Fibroblast of upper back skin (primary cell): ENCODE measurements at places on chromosomes 3 and 15.

- peak; percentile 4 for DNase-seq
These were observed 583.2 kb downstream of the EPHA3 start for GRCh38 chr3:89690646-89691045.

DNA sequence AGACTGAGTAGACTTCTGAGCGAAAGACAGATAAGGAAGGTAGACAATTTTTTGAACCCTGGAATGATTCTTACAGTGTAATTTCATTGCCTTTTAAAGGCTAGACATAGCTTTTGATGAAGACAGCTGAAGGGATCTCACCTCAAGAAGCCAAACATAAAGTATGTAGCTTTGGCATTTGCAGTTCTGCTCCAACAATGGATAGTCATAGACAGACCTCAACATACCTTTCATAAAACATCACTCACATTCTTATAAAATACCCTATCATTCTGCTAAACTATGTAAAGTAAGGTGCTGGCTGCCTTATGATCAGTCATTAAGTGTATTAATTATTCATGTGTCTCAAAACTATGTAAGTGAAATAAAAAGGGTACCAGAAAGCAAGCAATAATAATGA, 70.0 kb downstream of the UBE3A start:
- peak; percentile 69 for DNase-seq

- DNase-seq, result peak; percentile 50
These were observed 4.2 kb upstream of the CHRM5 start for GRCh38 chr15:33963831-33964664.

- no peak for DNase-seq
These were observed 33.6 kb downstream of the TRIM42 start for GRCh38 chr3:140711390-140712035.

DNA sequence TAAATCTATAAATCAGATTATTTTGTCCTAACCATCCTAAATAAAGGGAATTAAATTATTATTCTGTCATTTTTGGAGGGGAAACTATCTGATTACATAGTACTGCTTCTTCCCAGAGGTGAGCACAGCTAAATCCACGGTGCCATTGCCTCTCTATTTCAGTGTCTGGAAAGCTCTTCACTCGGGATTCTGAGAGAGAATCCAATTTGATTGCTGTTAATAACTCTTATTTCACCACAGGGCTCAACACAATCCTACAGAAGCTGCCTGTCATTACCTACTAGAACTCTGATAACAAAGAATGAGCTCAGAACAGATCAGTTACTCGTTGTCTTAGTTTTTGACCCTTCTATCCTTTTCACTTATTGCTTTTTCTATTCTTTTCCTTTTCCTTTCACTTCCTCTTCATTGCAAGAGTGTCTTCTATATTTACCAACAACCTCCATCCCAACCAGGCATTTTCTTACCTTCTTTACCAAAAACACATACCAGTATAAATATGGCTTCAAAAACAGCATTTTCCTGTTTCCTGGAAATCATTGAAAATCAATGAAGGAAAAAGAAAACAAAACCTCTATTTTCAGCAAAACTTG, 30.4 kb downstream of the OXNAD1 start:
- DNase-seq, result no peak

DNA sequence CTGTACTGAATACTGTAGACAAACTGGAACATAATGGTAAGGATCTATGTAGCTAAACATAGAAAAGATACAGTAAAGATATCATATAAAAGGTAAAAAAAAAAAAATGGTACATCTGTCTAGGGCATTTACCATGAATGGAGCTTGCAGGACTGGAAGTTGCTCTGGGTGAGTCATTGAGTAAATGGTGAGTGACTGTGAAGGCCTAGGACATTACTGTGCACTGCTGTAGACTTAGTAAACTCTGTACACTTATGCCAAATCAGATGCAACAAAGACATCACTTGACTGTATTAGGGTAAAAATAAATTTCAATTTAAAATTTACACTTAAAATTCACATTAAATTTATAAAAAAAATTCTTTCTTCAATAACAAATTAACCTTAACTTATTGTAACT, 281.3 kb upstream of the LMCD1 start:
- DNase-seq, result peak; percentile 51

DNA sequence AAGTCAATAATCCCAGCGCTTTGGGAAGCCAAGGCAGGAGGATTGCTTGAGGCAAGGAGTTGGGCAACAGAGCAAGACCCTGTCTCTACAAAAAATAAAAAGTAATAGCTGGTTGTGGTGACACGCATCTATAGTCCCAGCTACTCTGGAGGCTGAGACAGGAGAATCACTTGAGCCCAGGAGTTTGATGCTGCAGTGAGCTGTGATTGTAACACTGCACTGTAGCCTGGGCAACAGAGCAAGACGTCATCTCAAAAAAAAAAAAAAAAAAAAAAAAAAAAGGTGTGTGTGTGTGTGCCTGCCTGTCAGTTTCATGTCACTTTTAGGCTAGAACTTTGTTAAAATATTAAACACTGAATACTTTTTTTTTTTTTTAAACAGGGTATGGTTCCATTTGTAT, 28.4 kb downstream of the DNAJC19 start:
- no peak for DNase-seq

DNA sequence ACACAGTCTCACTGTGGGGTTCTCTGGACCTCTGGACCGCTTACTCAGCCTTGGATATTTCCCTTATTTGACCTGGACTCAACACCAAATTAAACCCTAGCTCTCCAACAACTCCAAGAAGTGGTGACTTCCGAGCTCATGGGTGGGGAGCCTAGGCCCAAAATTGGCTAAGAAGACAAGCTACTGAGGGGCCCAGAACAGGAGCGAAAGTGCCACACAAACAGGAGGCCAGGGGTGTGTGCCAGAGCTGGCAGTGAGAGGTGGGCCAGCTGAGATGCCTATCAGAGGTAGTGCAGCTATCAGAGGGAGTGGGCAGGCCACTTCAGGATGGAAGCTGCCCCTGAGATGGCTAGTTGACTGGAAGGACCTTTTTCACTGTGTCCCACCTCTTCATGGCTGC, 151.1 kb upstream of the PRR20G start:
- DNase-seq, result no peak

DNA sequence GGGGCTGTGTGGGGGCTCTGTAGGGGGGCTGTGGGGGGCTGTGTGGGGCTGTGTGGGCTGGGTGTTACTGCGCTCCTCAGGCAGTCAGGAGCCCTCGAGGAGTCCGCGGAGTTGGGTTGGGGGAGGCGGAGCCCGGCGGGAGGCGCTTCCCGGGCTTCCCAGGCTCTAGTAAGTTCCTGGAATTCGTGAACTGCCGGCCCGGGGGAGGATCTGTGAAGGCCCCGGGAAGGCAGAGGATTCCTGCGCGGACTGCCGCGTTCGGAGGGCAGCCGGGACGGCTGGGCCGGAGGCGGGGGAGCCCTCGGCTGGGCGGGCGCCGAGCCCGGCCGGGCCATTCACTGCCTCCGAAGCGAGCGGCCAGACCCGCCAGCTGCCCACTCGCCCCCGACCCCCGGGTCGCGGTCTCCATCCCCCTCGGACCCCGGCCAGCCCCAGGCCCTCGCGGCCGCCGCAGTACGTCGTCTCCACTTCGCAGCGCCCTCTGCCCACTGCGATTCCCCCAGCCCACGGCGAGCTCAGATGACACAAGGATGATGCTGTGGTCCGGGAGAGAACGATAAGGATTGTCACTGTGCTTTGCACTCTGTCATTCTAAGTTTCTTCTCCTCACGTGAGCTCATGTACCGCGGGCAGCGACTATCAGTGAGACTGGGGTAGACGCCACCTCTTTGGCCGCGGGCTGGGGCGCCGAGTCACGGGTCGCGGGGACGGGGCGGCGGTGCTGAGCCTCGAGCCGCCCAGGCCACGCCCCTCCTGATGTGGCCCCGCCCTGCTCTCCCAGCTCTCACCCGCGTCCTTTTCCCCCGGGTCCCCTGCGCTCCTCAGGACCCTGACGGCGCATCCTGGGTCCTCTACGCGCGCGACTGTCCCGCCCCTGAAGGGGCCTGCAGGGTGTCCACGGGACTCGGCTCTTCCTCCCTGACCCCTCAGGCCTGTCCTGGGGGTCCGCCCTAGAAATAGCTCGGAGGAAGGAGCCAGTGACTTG, 65.3 kb downstream of the KLF13 start:
- peak; percentile 78 for DNase-seq

GRCh38 chr15:50182219-50183013, 420 bp downstream of the SLC27A2 start:
- DNase-seq, result no peak

- DNase-seq, result no peak
These were observed 288.5 kb downstream of the LPP start for GRCh38 chr3:188442430-188442829.

- DNase-seq, result no peak
These were observed 61.2 kb downstream of the SENP2 start for GRCh38 chr3:185647134-185647879.

DNA sequence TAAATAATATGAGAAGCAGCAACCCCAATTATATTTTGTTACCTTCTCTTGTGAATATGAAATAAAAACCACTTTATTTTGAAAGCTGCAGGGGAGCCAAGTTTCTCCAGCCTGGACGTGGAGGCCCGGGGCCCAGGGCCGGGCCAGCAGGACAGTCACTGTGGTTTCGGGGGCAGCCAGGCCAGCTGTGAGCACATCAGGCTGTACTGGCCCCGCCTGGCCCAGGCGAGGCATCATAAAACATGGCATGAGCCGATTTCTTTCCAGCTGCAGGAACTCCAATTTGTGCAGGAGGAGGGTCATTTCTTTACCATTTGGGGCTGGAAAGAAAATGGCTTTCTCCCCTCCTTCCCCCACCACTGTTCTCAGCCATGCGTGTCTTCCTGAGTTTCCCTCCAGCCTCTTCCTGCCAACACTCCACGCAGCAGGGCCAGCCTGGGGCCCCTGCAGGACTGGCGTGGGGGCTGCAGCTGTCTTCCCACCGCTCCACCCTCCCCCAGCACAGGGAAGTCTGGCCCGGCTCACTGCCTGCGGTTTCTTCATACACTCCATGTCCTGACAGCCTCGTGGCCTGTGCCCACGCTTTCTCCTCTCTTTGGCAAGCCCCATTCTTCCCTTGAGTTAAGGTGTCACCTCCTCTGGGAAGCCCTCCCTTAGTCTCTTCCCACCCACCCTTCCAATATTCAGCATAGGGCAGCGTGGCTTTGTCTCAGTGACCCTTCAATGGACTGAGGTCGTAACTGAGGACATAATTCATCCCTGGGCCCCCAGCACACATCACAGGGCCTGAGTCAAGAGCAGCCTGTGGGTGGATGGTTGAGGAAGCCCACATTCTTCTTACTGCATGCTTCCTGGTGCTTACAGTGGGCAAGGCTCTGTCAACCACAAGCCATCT, 135.8 kb downstream of the CHSY1 start:
- peak; percentile 73 for DNase-seq

GRCh38 chr3:18211116-18211515, 214.0 kb downstream of the SATB1 start:
- DNase-seq, result no peak

DNA sequence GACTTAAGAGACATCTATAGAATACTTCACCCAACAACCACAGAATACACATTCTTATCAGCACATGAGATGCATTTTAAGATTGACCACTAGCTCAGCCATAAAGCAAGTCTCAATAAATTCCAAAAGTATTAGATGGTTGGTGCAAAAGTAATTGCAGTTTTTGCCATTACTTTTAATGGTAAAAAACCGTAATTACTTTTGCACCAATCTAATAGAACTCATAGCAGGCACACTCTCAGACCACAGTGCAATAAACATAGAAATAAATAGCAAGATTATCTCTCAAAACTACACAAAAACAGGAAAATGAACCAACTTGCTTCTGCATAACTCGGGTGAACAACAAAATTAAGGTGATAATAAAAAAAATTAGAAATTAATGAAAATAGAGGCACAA, 33.7 kb upstream of the PPM1L start:
- DNase-seq, result no peak

DNA sequence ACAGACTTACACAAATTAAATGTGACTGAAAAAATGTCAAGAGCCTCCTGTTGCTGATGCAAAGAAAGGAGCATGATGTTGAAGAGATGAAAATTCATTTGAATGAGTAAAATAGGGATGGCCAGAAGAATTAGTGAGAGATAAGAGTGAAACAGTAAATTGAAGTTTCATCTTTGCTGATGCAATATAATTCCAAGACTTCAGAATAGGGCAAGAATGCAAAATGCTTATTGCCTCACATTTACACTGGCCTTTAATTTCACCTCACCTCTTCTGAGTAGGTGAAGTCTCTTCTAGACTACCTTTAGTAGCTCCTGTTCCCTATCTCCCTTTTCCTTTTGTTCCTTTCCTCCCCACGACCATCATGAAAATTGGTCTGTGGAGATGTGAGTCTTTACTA, 15.3 kb upstream of the MAPK6 start:
- no peak for DNase-seq
